ENCODE measurements at places on chromosomes 7 and 10. TPM values are rescaled to one million over a fixed set of nuclear protein-coding genes. Genes with fewer than 3 reads are reported as not detected.
A peak's percentile ranks its signal among the peaks of the same experiment; 100 is the strongest.

Gene CRPPA
- 2.6 TPM for total RNA-seq

Gene BAMBI
- 1.8 TPM for total RNA-seq

Gene NKX2-3
- not detected for total RNA-seq

Gene MUC3A
- total RNA-seq, result not detected

Gene NPC1L1
- not detected for total RNA-seq

Gene SFXN2
- total RNA-seq, result 2.8 TPM

Gene FANK1
- total RNA-seq, result 0.57 TPM

Gene CCDC172
- total RNA-seq, result not detected

- 0 out of 2 replicates have a peak, but pooled peaks cover 1% of the 10 kb centered on the region for H3K27me3 ChIP-seq
- H3K4me3 ChIP-seq, result no peak overlapping the region
- no peak overlapping the region for H3K27ac ChIP-seq
- peaks cover 6% of the 10 kb centered on the region for H3K36me3 ChIP-seq
- no peaks in the 10 kb centered on the region for H3K4me1 ChIP-seq
- no peak for DNase-seq
Observed at GRCh38 chr10:42454313-42454712, 184.1 kb downstream of the ZNF33B start.

DNA sequence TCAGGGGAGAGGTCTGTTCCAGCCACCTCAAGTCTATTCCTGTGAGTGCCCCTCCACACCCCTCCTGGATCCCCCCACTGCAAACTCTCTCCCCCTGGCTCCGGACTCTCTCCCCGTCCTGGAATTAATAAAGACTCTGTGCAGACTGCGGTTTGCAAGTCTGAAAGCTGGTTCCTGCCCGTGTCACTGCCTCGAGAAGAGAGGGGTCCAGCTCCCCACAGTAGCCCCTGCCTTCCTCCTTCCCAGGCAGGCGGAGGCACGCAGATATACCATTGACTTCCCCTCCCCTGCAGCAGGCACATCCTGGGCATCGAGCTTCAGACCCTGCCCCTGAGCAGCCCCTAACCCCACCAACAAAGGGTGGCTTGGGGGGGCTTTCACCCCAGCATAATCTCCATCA lies 2.2 kb upstream of the ELN start:
- no peak for DNase-seq
- no peaks in the 10 kb centered on the region for H3K36me3 ChIP-seq
- H3K27me3 ChIP-seq, result peaks cover 17% of the 10 kb centered on the region
- peaks cover 51% of the 10 kb centered on the region for H3K4me1 ChIP-seq
- no peak overlapping the region for H3K4me3 ChIP-seq

GRCh38 chr10:69261184-69261583 lies 17.1 kb upstream of the HK1 start:
- H3K4me3 ChIP-seq, result no peak overlapping the region
- H3K27me3 ChIP-seq, result peaks cover 53% of the 10 kb centered on the region
- H3K27ac ChIP-seq, result no peak overlapping the region
- no peaks in the 10 kb centered on the region for H3K36me3 ChIP-seq
- no peak for DNase-seq

DNA sequence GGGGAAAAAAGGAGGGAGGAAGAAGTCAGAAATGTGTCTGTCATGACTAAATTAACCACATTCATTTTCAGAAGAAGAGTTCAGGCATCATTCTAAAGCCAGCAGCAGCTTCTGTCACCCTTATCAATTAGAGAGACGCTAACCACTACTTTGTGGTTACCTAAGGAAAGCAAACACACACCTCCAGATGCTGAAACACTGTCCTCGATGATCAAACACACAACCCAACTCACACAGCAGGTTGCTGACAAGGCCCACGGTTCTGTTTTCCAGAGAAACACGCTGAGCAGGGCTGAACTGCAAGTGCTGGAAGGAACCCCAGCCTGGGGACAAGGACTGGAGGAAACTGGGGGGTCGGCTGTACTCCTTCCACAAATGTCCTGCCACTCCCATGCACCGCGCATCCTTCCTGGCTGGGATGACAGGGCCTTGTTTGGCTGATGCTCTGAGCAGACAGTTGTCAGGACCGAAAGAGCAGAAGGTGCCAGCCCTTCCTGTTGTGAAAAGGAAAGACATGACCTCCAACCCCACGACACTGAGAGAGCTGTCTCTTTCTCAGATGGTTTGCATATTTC lies 36.6 kb downstream of the PRKCQ start:
- no peak overlapping the region for H3K27ac ChIP-seq
- no peak for DNase-seq
- no peaks in the 10 kb centered on the region for H3K4me1 ChIP-seq
- H3K27me3 ChIP-seq, result peaks cover 7% of the 10 kb centered on the region

DNA sequence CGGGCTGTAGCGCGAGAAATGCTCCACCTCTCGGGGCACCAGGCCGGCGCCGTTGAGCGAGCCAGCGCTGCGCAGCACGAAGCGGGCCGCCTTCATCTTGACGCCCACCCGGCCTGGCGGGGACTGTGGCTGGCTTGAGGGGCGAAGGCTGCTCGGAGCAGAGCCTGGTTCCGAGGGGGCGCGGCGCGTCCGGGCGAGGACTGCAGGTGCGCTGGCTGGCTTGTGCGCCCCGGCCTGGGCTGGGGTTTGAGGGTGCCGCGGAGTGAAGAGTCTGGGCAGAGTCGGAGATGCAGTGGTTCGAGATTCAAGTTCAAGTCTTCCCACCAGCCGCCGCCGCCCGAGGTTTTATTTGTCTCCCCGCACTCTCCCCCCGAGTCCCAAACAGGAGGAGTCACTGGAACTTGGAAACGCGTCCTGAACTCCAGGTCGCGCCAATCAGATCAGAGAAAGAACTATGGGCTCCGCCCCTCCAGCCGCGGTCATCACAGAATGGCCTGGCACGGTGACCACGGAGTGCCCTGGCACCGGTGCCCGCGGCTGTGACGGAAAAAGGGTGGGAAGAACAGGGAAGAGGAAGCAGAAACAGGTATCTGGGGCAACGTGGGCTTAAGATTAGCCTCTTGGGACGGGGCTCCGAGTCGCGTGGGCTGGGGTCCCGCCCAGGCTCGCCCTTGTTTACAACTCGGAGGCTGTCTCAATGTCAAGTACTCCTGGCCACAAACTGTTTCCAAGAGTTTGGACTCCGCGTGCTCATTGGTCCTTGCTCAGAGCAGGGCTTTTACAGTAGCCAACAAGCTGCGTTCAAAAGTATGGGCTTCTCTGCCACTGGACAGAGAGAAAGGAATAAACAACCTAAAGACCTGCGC lies at the start of gene PDK4:
PDK4 (minus strand) TSS at position 319 of the 866 bp plus-strand sequence; CDS start at position 96, 223 bp downstream.
- H3K27me3 ChIP-seq, result peaks cover 9% of the 10 kb centered on the region
- H3K27ac ChIP-seq, result peak within 1 kb of the TSS; percentile 23
- peak; percentile 11 for DNase-seq
- H3K4me3 ChIP-seq, result peak within 1 kb of the TSS; percentile 85
- H3K4me1 ChIP-seq, result peaks cover 11% of the 10 kb centered on the region
- no peaks in the 10 kb centered on the region for H3K36me3 ChIP-seq

DNA sequence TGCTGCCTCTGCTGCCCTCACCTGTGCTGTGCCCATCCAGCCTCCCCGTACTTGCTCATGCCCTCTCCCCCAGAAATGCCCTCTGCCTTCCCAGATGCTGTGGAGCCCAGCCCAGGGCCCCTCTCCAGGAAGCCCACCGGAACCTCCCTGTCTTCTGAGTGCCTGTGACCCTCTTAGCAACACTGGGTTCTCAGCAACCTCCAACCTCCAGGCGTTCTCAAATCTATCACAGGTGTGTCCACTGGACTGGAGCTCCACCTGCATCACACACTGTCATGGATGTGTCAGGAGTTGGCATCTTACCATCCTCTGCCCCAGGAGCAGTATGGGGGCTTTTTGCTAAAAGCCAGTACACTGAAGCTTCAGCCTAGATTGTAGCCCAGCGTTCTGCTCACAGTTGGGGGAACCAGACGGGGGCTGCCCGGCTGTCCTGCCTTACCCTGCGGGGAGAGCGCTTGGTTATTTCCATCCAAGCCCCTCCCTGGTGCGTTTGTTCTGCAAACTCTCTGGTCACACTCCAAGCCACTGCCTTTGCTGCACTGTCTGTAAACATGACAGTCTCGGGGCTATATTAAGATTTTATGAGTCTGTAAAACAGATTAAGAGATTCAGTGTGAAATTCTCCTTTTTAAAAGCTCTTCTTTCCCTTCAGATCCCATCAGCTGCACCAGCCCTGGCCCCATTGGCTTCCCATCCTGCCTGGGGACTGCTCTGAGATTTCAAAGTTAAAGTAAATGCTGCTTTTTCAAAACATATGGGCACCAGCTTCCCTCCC lies 71.3 kb upstream of the CPXM2 start:
- no peaks in the 10 kb centered on the region for H3K36me3 ChIP-seq
- peaks cover 20% of the 10 kb centered on the region for H3K4me1 ChIP-seq
- no peak overlapping the region for H3K4me3 ChIP-seq
- no peaks in the 10 kb centered on the region for H3K27me3 ChIP-seq
- no peak overlapping the region for H3K27ac ChIP-seq

GRCh38 chr7:117669818-117670217 lies 190.0 kb downstream of the CFTR start:
- H3K27me3 ChIP-seq, result peaks cover 1% of the 10 kb centered on the region
- no peak overlapping the region for H3K4me3 ChIP-seq
- H3K4me1 ChIP-seq, result no peaks in the 10 kb centered on the region
- DNase-seq, result no peak

DNA sequence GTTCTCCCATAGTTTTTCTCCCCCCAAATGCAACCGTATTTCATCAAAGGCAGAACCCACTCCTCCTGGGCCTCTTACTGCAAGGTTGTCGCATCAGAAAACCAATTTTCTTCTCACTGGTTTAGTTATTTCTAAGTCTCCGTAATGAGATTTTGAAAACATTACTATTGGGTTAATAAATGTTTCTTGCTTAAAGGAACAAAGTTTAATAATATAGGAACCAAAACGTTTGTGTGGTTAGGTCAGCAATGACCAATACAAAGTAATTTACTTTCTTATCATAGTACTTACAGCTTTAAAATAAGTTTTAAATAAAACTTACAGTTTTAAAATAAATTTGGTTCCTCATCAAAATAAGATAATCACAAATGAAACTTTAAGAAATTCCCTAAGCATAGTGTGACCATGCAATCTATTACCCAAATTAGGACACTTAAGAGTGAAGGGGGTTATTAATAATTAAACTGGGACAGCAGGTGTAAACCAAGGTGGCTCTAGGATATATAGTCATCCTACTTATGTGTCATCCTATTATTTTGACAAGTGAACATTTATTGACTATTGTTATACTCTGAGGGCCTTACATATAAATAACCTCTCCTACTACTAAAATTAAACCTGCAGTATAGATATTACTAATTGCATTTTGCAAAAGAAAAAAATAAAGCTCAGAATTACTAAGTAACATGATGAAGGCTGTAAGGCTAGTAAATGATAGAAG lies 415.4 kb upstream of the LRRN3 start:
- H3K4me1 ChIP-seq, result peaks cover 13% of the 10 kb centered on the region
- H3K4me3 ChIP-seq, result no peak overlapping the region
- H3K27ac ChIP-seq, result no peak overlapping the region
- peaks cover 22% of the 10 kb centered on the region for H3K36me3 ChIP-seq
- DNase-seq, result no peak

DNA sequence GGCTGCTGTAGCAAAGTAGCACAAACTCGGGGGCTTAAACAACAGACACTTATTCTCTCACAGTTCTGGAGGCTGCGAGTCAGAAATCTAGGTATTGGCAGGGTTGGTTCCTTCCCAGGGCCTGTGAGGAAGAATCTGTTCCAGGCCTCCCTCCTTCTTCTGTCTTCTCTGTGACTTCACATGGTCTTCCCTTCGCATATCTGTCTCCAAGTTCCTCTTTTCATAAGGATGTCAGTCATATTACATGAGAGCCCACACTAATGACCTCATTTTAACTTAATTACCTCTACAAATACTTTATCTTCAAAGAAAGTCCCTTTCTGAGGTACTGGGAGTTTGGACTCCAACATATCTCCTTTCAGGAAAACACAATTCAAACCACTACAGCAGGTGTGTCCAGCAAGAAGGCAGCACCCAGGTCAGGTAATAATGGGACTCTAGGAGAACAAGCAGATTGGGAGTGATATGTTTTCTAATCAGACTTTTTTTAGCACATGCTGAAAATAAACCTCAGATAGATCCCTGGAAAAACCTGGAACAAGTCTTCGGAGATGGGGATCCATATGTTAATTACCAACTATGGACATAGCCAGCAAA lies 11.7 kb downstream of the CREB5 start:
- H3K27me3 ChIP-seq, result no peaks in the 10 kb centered on the region
- H3K4me3 ChIP-seq, result no peak overlapping the region
- no peaks in the 10 kb centered on the region for H3K36me3 ChIP-seq
- no peak for DNase-seq
- H3K27ac ChIP-seq, result no peak overlapping the region

GRCh38 chr10:125127110-125127509 lies 33.3 kb downstream of the CTBP2 start:
- no peak for DNase-seq
- peaks cover 57% of the 10 kb centered on the region for H3K4me1 ChIP-seq
- H3K27me3 ChIP-seq, result peaks cover 3% of the 10 kb centered on the region
- no peak overlapping the region for H3K4me3 ChIP-seq
- peaks cover 43% of the 10 kb centered on the region for H3K36me3 ChIP-seq

DNA sequence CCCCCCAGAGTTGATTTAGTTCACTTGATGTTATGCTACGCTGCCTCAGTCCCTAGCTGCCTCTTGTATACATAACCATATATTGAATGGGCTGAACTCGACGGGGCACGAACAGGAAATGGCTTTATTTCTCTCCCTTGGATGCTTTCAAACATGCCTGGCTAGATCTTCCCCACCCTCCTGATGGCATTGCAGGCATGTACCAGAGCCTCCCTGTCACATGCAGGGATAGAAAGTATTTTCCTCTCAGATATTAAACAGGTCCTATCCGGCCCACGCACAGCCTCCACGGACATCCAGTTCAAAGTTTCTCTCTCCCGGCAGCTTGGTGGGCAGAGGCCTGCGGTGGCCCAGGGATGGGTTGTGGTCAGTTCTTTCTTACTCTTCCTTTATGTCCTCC lies 422.1 kb downstream of the RPS24 start:
- H3K4me1 ChIP-seq, result peaks cover 26% of the 10 kb centered on the region
- no peaks in the 10 kb centered on the region for H3K36me3 ChIP-seq
- H3K27me3 ChIP-seq, result peaks cover 24% of the 10 kb centered on the region

DNA sequence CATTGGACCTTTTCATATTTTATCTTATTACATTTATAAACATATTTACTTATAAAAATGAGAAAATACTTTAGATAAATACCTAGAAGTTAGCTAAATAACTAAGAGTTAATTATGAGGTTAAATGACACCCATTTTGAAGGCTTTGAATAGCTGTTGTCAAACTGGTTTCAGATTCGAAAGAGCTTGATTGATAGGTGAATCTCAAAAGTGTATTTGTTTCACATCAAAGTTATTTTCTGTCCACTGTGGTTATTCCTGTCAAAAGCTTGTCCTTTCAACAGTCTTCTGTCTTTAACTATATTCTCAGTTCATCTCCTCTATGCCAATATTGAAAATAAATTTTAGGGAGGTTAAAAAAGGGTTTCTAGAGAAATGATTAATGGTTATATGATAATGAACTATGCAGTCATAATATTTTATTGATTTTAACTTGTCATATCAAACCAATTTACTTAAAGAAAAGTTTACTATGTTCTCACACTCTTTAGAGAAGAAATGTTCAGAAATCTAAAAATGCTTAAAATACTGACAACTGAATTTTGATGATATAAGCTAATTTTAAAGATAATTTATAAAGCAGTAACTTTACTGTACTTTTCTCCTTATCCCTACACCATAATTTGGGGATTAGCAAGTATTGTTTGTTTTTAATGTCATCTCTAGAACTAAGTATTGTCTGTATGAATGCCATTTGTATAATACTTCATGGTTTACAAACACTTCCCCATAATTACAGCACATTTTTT lies 72.0 kb upstream of the FOXP2 start:
- H3K27ac ChIP-seq, result no peak overlapping the region
- no peaks in the 10 kb centered on the region for H3K36me3 ChIP-seq
- no peak for DNase-seq
- no peak overlapping the region for H3K4me3 ChIP-seq
- H3K4me1 ChIP-seq, result no peaks in the 10 kb centered on the region
- no peaks in the 10 kb centered on the region for H3K27me3 ChIP-seq

GRCh38 chr10:48514255-48514654 lies 90.6 kb downstream of the ARHGAP22 start:
- H3K27me3 ChIP-seq, result no peaks in the 10 kb centered on the region
- H3K36me3 ChIP-seq, result peaks cover 82% of the 10 kb centered on the region
- peaks cover 80% of the 10 kb centered on the region for H3K4me1 ChIP-seq
- no peak for DNase-seq
